ENCODE measurements at places on chromosomes 4 and X. TPM values are rescaled to one million over a fixed set of nuclear protein-coding genes. Genes with fewer than 3 reads are reported as not detected.

DNA sequence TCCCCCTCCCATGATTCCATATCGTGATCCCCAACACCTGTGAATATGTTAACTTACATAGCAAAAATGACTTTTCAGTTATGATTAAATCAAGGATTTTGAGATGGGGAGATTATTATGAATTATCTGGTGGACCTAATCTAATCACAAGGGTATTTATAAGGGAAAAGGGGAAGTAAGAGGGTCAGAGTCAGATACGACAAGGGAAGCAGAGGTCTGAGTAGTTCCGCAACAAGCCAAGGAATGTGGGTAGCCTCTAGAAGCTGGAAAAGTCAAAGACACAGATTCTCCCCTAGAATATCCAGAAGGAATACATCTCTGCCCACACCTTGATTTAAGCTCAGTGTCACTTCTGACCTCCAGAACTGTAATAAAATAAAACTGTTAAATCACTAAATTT is 1.0 kb upstream of the IL13RA1 start:
- ATAC-seq, result no peak

GRCh38 chr4:139416073-139416673 is 37.7 kb upstream of the RAB33B start:
- no peak for ATAC-seq

GRCh38 chrX:47482065-47482511 is 934 bp downstream of the ZNF41 start:
- ATAC-seq, result peak; percentile 55

GRCh38 chr4:169215656-169216055 is 55.1 kb downstream of the SH3RF1 start:
- ATAC-seq, result no peak

- ATAC-seq, result no peak
These were observed 1265.7 kb downstream of the C4orf33 start for GRCh38 chr4:130361616-130362015.

- peak; percentile 31 for ATAC-seq
These were observed 76.7 kb upstream of the NAF1 start for GRCh38 chr4:163243297-163243981.

Gene CXCL11
- total RNA-seq, result not detected

Gene TXK
- 26.8 TPM for total RNA-seq

Gene RAB39B
- total RNA-seq, result 10.2 TPM

Gene ESX1
- not detected for total RNA-seq

Gene C4orf33
- total RNA-seq, result 26.5 TPM

Data from activated T-helper 17 cell treated with anti-CD3 and anti-CD28 coated beads, Interleukin-2, amount 50 U/mL, for 72 hours (primary cell).